ENCODE measurements at places on chromosomes 16 and 17.
A peak's percentile ranks its signal among the peaks of the same experiment; 100 is the strongest.

GRCh38 chr16:9138731-9139501 lies 47.5 kb downstream of the HAPSTR1 start:
- H3K4me3 ChIP-seq = peak overlapping the region; percentile 5
- peak; percentile 81 for DNase-seq
- H3K36me3 ChIP-seq = no peaks in the 10 kb centered on the region
- H3K27ac ChIP-seq = no peak overlapping the region
- peaks cover 8% of the 10 kb centered on the region for H3K4me1 ChIP-seq
- H3K27me3 ChIP-seq = no peaks in the 10 kb centered on the region

DNA sequence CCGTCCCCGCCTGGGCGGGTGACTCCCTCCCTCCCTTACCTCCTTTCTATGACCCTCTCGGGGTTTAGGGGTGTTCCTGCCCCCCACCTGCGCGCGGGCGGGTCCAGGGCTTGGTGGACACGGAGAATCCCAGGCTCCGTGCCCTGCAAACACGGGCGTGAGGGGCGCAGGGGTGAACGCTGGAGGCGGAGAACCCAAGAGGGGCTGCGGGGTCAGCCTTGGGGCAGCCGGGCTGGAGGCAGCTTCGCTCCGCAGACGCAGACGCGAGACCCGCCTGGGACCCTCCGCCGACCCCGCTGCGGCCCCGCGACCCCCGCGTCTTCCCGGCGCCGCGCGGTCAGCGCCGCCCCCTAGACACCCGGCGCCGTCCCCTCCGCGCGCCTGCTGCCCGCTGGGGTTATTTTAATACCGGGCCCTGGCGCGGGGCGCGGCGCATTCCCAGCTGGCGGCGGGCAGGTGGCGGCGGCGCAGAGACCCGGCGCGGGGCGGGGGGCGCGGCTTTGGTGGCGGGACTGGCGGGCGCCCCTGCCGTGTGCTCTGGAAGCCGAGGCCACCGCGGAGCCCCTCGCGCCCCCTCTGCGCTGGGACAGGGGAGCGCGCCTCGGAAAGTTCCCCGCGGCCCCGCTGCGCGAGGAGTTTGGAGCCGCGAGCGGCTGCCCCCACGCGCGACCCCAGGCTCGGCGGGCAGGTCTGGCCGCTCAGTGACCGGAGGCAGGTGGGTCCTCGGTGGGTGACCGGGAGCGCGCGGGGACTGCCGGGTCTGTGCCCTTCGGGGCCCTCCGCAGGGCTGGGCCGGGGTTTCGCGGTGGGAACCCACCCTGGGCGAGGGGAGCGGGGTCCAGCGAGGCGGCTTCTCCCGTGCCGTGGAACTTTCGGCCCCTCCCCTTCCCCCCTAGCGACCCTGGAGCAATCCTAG lies at the start of gene UTS2R:
Gene UTS2R (plus strand): TSS at position 433 of the 916 bp plus-strand sequence. CDS start 2,560 bp downstream, outside the sequence.
- DNase-seq = peak; percentile 41
- H3K27me3 ChIP-seq = peaks cover 74% of the 10 kb centered on the region
- H3K27ac ChIP-seq = no peak within 1 kb of the TSS

GRCh38 chr16:27952811-27953210 lies 110.7 kb downstream of the GSG1L start:
- DNase-seq = no peak
- H3K27me3 ChIP-seq = no peaks in the 10 kb centered on the region
- H3K27ac ChIP-seq = no peak overlapping the region
- H3K4me1 ChIP-seq = no peaks in the 10 kb centered on the region
- H3K4me3 ChIP-seq = no peak overlapping the region

DNA sequence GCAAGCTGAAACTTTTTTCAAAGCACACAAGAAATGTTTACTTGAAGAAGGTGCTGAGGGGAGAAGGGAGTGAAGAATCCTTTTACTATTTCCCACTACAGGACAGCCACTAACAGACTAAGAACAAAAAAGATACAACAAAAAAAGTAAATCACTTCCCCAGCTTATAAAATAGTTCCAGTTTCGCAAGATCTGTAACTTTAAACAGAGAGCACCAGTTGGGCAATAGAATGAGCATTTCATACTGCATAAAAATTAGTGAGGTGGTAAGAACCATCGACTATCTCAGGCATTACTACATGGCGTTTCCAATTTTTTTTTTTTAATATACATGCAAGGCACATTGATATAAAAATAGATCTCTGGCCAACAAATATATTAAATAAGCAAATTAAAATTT lies 11.1 kb downstream of the CRYBA1 start:
- no peak overlapping the region for H3K27ac ChIP-seq
- H3K4me1 ChIP-seq = peaks cover 46% of the 10 kb centered on the region
- peaks cover 66% of the 10 kb centered on the region for H3K36me3 ChIP-seq
- H3K4me3 ChIP-seq = no peak overlapping the region

DNA sequence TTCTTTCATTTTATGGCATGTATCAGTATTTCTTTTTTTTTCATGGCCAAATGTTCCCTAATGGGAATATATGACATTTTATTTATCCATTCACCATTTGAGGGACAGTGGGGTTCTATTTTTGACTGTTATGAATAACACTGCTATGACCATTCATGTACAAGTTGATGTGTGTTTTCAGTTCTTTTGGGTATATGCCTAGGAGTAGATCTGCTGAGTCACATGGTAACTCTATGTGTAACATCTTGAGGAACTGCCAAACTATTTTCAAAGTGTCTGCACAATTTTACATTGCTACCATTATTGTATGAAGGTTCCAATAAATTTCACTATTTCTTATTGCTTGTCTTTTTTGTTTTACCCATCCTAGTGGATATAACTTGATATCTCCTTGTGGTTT lies 223.0 kb downstream of the TANC2 start:
- no peaks in the 10 kb centered on the region for H3K36me3 ChIP-seq
- no peaks in the 10 kb centered on the region for H3K27me3 ChIP-seq
- H3K4me3 ChIP-seq = no peak overlapping the region
- H3K4me1 ChIP-seq = no peaks in the 10 kb centered on the region

GRCh38 chr16:72091217-72091616 lies 2.2 kb downstream of the TXNL4B start:
- no peaks in the 10 kb centered on the region for H3K27me3 ChIP-seq
- peaks cover 41% of the 10 kb centered on the region for H3K4me1 ChIP-seq
- H3K4me3 ChIP-seq = no peak overlapping the region

DNA sequence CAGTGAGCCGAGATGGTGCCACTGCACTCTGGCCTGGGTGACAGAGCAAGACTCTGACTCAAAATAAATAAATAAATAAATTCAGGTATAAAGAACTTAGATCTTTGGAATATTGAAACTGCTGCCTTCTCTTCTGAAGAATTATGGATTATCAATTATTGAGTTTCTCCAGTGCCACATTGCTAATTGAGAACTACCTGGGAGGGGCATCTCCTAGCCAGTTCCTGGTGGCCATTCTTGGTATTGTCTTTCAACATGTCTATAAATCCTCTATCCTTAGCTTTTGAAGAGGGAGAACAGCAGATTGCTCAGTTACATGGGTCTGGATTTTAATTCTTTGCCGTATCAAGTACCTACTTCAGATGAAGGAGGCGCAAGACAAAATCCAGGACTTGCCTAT lies 29.2 kb downstream of the CALCOCO2 start:
- H3K4me1 ChIP-seq = no peaks in the 10 kb centered on the region
- H3K27me3 ChIP-seq = no peaks in the 10 kb centered on the region
- no peak overlapping the region for H3K4me3 ChIP-seq

DNA sequence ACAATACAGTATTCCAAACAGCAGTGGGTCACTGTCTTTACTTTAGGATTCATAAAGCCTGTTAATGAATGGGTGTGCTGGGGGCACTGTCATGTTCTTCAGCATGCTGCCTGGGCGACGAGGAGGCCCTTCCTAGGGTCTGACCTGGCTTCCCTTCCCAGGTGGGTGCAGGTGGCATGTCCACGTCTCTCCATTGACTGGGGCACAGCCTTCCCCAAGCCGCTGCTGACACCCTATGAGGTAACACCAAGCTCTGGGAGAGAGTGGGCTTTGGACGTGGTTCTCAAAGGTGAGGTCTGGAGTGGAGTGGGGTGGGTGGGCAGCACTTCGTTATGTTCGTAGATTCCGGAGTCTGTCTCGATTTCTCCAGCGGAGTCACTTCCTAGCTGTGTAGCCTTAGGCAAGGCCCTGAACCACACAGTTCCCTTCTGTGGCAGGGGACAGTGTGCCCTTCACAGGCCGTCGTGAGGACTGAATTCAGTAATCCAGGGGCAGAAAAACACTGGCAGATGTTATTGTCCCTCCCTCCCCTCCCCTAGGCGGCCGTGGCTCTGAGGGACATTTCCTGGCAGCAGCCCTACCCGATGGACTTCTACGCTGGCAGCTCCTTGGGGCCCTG lies 771 bp upstream of the OVCA2 start:
- H3K36me3 ChIP-seq = peaks cover 59% of the 10 kb centered on the region
- H3K4me3 ChIP-seq = peak overlapping the region; percentile 68
- peaks cover 26% of the 10 kb centered on the region for H3K4me1 ChIP-seq
- H3K27ac ChIP-seq = peak overlapping the region; percentile 90

GRCh38 chr16:12062343-12063003 lies 85.9 kb downstream of the SNX29 start:
- peaks cover 9% of the 10 kb centered on the region for H3K36me3 ChIP-seq
- H3K27ac ChIP-seq = peak overlapping the region; percentile 80
- peaks cover 26% of the 10 kb centered on the region for H3K4me1 ChIP-seq
- DNase-seq = peak; percentile 90
- no peaks in the 10 kb centered on the region for H3K27me3 ChIP-seq

GRCh38 chr17:45432405-45433158 lies at the start of gene ARHGAP27:
Gene ARHGAP27, minus strand, starts transcription at chr17:45432870. Its CDS starts 2,591 bp downstream, at chr17:45430279.
- peak within 1 kb of the TSS; percentile 84 for H3K27ac ChIP-seq
- no peaks in the 10 kb centered on the region for H3K27me3 ChIP-seq
- peaks cover 30% of the 10 kb centered on the region for H3K36me3 ChIP-seq
- H3K4me1 ChIP-seq = peaks cover 48% of the 10 kb centered on the region
- H3K4me3 ChIP-seq = peak within 1 kb of the TSS; percentile 74

DNA sequence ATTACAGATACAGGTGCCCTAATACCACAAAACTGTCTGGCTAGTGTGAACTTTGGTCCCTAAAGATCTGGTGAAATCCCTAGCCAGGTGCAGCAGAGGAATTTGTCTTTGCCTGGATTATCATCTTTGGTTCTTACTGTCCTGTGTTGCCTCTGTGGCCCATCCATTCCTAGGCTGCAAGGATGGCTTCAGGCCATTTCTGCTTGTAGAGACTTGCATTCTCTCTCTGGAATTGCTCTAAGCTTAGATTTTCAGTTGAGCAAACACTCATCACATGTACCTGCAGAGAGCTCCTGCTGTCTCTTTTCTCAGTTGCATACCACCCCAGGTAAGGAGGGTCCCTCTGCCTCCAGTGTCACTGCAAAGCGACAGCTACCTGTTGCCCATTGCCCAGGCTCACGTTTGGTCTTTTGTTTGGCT lies 114.9 kb downstream of the PRKCA start:
- H3K4me3 ChIP-seq = no peak overlapping the region
- H3K27me3 ChIP-seq = no peaks in the 10 kb centered on the region
- no peaks in the 10 kb centered on the region for H3K36me3 ChIP-seq
- H3K4me1 ChIP-seq = peaks cover 6% of the 10 kb centered on the region
- no peak overlapping the region for H3K27ac ChIP-seq

DNA sequence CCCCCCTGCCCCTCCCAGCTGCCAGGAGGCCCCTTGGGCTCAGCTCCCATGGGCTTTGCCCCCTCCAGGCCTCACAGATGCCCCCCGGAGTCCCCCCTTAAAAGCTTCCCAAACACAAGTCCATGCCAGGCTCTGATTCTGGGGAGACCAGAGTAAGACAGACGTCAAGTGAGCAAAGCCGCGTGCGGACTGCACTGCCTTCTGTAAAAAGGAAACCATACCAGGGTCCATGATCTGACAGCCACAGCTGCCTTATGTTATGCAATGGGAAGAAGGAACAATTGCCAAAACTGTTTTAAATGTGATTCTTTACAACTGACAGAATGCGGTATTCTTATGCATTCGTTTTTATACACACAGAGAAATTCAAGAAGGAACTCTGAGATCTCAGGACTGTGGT lies 17.9 kb upstream of the HEXD start:
- H3K36me3 ChIP-seq = peaks cover 39% of the 10 kb centered on the region
- no peak overlapping the region for H3K27ac ChIP-seq
- DNase-seq = no peak
- H3K4me1 ChIP-seq = peaks cover 15% of the 10 kb centered on the region

DNA sequence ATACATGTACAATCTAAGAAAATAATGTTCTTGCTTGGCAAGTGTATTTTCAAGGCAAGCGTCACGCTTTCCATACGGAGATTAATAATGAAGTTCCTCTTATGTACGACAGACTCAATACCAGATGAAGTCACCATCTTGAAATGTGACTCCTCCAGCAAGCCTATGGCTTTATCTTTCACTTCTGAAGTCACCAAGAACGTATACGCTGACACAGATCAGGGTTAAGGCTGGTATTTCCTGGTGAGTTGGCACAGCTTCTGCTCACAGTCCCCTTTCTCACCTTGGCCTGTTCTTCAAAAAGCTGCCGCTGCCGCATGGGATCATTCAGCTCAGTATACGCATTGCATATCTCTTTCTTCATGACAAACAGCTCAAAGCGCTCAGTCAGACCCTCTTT lies 6.1 kb upstream of the ADAT1 start:
- no peak for DNase-seq
- no peak overlapping the region for H3K4me3 ChIP-seq
- H3K36me3 ChIP-seq = peaks cover 87% of the 10 kb centered on the region
- peaks cover 10% of the 10 kb centered on the region for H3K4me1 ChIP-seq

GRCh38 chr16:11431915-11432465 lies 86.7 kb downstream of the RMI2 start:
- no peaks in the 10 kb centered on the region for H3K4me1 ChIP-seq
- H3K4me3 ChIP-seq = no peak overlapping the region

DNA sequence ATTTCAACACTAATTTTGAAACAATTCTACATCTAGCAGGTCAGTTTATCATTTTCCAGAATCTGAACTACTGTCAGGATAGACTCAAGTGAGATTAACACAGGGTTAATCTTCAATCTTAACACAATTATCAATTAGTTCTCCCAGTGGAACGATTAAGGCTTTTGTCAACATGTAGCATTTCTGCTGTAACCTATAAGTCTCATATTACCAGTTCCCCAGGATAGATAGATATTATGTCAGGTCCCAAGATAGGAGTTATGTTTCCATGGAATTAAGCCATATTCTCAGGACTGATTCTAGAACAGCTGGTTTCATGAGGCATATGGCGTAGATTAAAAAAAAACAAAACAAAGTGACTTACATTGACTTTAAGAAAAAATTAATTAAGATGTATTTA lies 4.4 kb upstream of the FBF1 start:
- H3K36me3 ChIP-seq = peaks cover 56% of the 10 kb centered on the region
- no peak for DNase-seq
- no peaks in the 10 kb centered on the region for H3K27me3 ChIP-seq
- no peak overlapping the region for H3K27ac ChIP-seq

- no peak for DNase-seq
- no peaks in the 10 kb centered on the region for H3K27me3 ChIP-seq
- H3K36me3 ChIP-seq = peaks cover 68% of the 10 kb centered on the region
- H3K4me1 ChIP-seq = peaks cover 7% of the 10 kb centered on the region
Observed at GRCh38 chr17:2368359-2368758, 31.1 kb downstream of the SGSM2 start.

GRCh38 chr17:19317359-19318095 lies 45.0 kb downstream of the B9D1 start:
- peak overlapping the region; percentile 24 for H3K27ac ChIP-seq
- H3K4me3 ChIP-seq = no peak overlapping the region
- H3K27me3 ChIP-seq = no peaks in the 10 kb centered on the region
- peaks cover 11% of the 10 kb centered on the region for H3K4me1 ChIP-seq
- peaks cover 41% of the 10 kb centered on the region for H3K36me3 ChIP-seq
